ENCODE measurements at places on chromosomes 2 and 18.

DNA sequence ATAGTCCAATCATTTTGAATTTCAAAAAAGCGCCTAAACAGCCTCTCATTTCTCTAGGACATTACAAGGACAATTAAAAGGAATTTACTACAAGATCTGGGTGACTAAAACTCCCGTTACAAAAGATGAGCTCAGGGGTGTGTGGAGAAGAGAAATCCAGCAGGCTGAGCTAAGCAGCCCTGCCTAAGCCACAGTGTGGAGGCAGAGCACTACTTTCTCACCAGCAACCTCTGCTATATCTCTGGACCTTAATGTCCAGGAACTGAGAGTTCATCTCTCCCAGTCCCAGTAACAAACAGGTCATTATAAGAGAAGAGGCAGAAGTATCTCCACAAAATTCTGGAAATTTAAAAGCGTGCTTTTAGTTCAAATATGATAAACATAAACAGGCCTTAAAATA, 18.9 kb upstream of the ANKRD62 start:
- DNase-seq: no peak

- no peak for DNase-seq
Observed at GRCh38 chr2:163475815-163476214, 260.0 kb downstream of the FIGN start.

GRCh38 chr2:102753563-102754159, 8.2 kb upstream of the TMEM182 start:
- DNase-seq: no peak

DNA sequence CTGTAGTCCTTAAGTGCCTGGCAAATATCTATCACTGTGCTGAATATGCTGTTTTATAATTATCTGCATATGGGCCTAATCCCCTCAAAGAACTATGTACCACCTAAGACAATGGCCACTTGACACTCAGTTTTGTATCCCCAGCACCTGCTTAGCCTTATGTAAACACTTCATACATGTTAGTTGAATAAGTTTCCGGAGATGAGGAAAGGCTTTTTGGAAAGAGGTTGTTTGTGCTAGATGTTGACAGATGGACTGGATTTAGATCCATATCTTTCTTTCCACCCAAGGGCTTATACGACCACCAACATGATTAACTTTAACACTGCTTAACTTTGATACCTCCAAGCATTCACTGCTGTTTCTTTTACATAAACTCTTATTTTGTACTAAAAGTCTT, 63.3 kb downstream of the FAM228A start:
- DNase-seq: no peak

DNA sequence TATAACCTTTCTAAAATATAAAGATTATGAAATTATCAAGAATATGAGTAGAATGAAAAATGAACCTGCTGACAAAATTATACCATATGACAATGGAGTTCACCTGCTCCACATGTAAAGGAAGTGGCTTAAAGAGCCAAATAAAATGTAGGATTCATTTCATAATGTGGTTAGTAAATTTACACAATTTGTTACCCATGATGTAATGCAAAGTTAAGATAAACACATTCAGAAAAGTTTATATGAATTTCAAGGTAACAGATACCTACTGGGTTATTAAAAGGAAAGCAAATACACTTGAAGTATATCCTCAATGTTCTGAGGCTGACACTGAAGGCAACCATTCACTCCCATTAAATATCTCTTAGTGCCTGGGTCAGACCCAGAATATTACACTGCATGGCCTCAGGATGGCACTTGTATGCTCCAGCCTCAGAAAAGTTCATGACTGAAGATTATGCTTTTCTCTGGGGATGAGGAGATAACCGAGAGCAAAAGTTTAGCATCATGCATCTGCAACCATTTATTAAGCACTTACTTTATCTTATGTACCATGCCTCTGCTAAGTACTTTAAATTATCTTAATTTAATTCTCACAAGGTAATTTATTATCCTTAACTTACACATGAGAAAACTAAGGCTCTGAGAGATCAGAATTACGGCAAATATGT, 6.2 kb downstream of the STRN start:
- no peak for DNase-seq

DNA sequence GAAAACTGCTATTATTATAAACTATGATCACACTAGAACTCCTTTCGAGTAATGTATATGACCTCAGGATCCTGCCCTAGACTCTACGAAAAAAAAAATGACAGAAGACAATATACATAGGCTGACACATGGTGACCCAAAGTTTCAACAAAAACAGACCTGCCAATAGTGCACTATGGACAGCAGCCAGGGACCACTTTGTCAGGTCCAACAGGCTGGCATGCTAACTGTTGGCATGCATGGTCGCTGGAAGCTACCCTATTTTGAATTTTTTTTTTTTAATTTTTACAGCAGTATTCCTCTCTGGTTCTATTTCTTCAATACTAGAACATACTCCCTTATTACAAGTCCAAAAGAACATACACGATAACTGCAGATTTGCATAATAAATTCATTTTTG, 38.1 kb downstream of the REV1 start:
- no peak for DNase-seq

DNA sequence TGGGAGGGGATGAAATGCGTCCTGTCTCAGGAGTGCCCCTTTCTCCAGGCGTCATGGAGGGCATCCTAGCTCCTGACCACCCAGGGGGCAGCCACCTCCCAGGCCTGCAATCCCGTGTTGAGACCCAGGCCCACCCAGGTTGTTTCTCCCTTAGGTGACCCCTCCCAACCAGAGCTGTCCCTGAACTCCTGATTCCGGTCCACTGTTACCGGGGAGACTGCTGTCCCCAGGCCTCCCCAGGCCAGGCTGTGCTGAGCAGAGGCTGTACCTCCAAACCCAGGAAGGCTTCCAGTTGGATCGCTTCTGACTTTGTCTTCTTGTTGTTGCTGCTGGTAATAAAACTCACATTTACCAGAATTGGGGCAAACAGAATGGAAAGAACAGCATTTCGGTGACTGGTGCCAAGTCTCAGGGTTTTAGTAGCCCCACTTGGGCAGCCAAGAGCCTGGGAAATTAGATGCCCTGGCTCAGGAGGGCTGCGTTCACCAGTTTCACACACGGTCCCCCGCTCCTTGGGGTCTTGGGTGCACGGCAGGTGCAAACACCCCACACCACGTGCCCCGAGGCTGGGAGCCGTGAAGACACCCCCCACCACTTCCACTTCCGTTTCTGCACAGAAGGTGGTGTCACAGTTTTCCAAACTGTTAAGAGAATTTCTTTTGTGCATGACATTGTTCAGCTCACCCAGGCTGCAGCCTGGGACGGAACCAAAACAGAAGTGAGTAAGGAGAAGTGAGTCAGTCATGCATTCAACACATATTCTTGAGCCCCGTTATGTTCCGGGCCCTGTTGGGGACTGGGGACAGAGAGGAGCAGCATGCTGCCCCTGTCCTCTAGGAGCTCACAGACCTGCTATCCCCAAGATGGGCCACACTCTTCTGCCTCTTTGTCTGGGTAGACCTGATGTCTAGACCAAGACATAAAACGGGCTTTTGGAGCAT, 29.4 kb downstream of the ITM2C start:
- no peak for DNase-seq

- no peak for DNase-seq
Observed at GRCh38 chr2:72581560-72582181, 244.2 kb downstream of the EXOC6B start.

DNA sequence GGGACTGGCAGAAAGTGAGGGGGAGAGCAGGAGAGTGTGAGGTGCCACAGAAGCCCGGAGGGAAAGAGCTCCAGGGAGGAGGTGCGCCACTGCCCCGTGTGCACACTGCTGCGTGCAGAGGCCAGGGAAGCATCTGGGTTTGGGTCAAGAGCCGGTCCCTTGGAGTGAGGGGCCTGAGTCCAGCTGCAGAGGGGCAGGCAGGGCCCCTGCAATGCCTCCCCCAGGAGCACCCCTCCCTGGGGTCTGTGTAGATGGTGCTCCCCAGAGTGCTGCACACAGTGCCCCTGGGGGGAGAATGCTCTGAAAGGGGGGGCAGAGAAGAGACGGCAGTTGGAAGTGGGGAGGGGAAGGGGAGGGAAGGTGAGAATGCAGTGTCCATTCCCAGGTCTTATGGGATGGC, 3.7 kb upstream of the LIMS2 start:
- DNase-seq: no peak

- DNase-seq: no peak
Observed at GRCh38 chr2:98012561-98012991, 16.8 kb upstream of the TMEM131 start.

DNA sequence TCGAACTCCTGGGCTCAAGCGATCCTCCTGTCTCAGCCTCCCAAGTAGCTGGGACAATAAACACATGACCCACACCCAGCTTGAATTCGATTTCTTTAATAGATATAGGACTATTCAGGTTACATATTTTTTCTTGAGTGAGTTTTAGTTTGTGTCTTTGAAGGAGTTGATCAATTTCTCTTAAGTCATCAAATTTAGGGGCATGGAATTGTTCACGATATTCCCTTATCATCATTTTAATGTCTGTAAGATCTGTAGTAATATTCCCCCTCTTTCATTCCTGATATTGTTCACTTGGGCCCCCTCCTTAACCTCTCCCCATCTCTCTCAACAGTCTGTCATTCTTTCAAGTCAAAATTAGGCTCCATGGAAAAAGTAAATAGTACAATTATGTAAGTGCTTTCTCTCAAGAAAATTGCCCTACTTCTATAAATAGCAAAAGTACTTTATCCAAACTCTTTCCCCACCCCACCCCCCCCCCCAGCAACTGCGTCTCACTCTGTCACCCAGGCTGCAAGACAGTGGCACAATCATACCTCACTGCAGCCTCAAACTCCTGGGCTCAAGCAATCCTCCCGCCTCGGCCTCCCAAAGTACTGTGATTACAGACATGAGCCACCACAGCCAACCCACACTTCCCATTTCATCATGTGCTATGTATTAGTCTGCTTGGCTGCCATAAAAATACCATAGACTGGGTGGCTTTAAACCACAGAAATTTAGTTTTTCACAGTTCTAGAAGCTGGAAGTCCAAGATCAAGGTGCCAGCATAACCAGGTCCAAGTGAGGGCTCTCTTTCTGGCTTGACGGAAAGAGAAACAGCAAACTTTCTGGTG, 20.1 kb downstream of the WDR33 start:
- DNase-seq: no peak

- DNase-seq: no peak
Observed at GRCh38 chr2:217593732-217594131, 409.1 kb downstream of the TNS1 start.

DNA sequence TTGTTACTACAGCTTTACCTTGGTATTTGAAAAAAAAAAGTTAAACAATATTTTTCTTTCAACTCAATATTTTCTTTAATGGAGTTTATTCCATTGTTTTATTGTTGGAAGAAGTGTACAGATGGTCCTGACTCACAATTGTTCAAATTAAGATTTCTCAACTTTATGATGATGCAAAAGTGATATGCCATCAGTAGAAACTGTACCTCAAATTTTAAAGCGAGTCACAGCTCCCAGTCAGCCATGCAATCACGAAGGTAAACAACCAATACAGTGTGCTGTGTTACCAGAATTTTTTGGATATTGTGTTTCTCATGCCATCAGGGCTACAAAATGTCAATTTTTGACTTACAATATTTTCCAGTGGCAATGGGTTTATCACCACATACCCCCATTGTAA, 54.0 kb upstream of the COL5A2 start:
- no peak for DNase-seq

GRCh38 chr2:96891591-96892333, 21.9 kb upstream of the SEMA4C start:
- DNase-seq: no peak

- no peak for DNase-seq
Observed at GRCh38 chr2:161994761-161995520, 79.1 kb downstream of the DPP4 start.

DNA sequence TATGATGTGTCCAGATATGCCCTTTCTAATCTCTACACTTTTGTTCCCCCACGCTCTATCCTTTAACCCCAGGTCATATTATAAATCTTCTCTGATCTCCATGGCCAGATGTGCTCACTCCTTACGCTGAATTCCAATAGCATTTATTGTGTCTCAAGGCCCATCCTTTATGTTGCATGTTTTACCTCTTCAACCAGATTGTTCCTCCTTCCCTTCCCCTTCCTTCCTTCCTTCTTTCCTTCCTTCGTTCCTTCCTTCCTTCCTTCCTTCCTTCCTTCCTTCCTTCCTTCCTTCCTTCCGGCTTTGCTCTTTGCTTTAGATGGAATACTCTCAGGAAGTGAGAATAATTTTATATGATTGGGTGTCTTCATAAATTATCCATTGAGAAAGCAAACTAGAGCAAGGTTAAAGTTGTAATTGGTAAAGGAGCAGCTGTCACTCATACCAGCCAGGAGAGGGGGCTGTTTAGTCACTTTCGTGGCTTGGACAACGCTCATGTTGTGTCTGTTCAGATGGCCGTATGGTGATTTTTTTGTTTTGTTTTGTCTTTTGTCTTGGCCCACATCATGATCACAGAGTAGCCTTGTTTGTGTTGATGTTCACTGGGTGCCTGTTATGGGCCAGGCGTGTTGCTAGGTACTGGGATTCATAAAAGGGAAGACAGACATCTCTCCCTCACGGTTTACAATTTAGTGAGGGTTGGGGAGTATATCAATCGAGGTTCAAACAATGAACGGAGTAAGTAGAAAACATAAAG, 68.0 kb downstream of the DAW1 start:
- DNase-seq: no peak

DNA sequence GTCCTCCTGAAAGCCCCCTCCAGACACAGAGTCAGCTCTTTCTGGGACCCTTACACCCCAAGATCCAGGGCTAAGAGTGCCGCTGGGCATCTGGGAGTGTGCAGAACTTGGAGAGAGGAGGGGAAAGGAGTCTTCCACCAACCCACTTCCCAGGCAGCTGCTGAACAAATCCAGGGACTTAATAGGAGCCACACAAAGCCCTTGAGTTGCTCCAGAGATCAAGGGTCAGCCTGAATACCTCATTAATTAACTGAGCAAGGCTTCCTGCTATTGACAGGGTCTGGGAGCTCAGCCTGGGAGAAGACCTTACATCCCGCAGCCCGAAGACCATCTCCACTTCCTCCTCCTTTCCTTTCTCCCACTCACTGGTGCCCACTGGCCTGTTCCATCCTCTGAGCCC, 108.3 kb downstream of the CELF4 start:
- no peak for DNase-seq

DNA sequence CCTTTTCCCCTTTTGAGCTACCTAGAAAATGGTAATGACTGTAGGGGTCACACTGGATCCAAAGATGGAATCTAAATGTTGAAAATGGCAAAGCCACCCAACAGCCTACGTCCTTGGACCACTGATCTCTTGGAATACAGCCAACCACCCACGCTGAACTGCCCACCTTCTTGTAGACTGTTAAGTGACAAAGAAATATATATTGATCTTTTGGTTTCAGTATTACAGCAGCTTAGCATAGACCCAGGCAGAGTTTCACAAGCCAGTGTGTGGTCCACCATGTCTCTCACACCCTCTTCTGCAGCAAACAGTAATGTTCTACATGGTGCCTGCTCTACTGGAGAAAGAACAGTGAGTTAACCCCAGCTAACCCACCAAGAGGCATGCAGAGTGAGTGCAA, 20.2 kb downstream of the CACNB4 start:
- no peak for DNase-seq

- no peak for DNase-seq
Observed at GRCh38 chr2:127635380-127636237, 10.3 kb upstream of the GPR17 start.
